ENCODE measurements at places on chromosomes 7 and 10.
A peak's percentile ranks its signal among the peaks of the same experiment; 100 is the strongest.

DNA sequence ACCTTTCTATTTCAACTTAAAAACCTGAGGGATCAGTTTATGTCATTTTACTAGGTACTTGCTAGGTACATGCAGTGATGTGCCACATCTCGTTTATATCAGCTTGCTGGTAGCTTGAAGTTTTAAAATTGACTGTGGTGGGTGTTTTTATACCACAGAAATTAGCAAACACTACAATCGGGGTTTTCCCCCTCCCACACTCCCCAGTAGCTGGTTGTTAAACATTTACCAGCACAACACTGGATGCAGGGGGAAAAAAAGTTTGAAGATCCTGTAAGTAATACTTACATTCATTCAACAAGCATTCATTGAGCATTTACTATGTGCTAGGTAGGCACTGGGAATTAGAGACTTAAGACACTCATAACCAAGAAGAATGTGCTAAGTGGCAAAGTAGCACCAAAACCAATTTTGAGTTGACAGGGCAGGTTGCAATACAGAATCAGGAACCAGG is 32.6 kb downstream of the USP6NL start:
- no peak for DNase-seq

DNA sequence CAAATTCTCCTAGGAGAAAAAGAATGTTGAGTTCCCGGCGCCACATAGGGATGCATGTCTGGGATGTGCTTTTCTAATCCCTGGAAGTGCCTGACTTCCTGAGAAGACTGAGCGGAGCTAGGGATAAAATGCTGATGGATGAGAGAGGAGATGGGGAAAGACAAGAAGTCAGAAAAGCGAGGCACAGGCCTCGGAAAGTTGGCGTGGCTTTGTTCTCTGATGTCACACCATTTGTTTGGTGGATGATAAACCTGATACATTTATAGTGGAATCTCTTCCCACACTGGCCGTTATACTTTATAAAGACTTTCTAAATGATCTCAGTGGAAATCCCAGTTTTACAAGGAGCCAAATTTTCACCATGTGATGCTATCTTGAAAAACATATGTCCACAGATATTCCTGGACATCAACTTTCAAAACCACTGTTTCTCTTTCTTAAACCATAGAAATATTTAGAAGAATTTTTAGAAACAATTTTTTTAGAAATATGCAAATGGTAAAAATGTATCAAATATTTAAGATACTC is 188.8 kb upstream of the SVIL start:
- DNase-seq: no peak

GRCh38 chr7:34973400-34973760 is 63.9 kb downstream of the DPY19L1 start:
- DNase-seq: no peak

- no peak for DNase-seq
Measured at GRCh38 chr10:9550810-9551209, 1466.9 kb upstream of the CELF2 start.

GRCh38 chr10:93150990-93151547 is 77.4 kb downstream of the CYP26A1 start:
- DNase-seq: no peak

GRCh38 chr7:143929224-143929920 is 5.7 kb upstream of the OR2F2 start:
- DNase-seq: no peak

DNA sequence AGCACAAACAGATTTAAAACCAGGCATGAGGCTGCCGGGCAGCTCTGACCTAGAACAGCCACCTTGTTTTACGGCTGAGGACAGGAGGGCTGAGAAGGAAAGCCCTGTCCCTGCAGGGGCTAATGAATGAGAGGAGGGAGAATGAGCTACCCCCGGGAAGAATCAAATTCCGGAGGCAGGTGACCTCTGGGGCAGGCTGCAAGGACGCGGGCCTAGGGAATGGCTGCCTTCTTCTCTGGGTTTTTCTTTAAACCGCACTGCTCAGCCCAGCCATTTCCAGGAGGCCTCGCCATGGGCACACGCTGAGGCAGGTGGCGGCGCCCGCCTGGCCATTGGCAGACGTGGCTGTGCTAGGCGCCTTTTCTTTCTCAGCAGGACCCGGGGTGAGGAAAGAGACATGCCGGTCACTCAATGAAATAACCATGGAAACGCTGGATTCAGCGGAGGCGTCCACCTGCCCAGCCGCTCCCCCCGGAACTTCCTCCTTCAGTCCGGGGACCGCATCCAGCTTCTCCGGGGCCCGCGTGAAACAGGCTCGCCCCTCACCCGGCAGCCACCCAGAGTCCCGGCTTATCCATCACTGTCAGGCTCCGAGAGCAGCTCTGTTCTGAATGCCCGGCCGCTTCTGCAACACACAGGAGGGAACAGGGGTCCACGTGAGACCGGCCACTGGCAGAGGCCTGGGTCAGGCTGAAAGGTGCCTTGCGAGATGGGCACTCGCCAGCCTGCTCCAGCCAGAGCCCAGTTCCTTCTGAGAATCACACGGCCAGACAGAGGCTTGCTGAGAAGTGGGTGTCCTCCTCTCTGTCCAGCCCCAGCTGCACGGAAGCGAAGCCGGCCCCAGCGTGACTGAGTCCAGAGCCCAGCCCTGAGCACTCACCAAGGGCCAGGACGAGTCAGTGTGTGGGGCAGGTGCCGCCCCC is 82.1 kb downstream of the PDGFA start:
- DNase-seq: no peak

- DNase-seq: peak; percentile 91
Measured at GRCh38 chr10:60414877-60415585, 25.4 kb upstream of the ANK3 start.

GRCh38 chr7:116500078-116500853 is 728 bp downstream of the CAV2 start:
- peak; percentile 49 for DNase-seq

- no peak for DNase-seq
Measured at GRCh38 chr10:99874341-99875085, 92.1 kb downstream of the ABCC2 start.

- peak; percentile 98 for DNase-seq
Measured at GRCh38 chr7:80781561-80781979, 137.3 kb downstream of the SEMA3C start.

DNA sequence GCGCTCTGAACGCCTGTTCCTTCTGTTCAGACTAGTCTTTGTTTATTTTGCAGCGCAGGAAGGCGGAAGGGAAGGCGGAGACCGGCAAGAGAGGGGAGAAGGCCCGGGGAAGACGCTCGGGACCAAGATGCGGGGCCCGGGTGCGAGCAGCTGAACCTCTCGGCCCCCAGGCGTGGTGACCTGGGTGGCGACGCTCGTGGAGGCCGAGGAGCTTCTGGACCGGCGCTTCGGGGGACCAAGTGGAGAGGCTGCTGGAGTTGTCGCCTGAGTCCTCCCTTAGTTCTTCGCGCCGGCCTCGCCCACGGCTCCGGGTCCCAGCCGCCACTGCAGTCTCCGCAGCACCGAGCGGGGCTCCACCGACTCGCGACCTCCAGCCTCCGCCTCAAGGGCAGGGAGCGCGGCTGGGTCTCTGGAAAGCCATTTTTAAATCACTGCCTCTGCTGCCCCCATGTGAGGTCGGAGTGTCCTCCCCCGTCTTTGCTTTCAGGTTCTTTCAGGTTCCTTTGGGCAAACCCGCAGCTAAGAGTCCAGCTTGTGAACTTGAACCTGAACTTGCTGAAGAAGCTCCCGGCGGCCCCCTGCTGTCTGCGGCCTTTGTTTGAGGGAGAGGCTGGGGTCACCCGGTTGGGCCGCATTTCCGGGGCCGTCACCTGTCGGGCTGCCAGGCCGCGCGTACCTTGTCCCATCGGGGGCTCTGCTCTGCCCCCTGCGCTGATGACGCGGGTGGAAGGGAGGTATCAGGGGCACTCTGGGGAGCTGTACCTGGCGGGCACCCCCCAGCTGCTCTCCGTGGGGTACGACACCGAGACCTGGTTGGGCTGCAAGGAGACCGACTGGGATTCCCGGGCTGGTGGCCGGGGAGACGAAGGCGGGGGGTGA is 136.0 kb downstream of the KIF20B start:
- peak; percentile 26 for DNase-seq

- no peak for DNase-seq
Measured at GRCh38 chr10:11113156-11113555, 95.5 kb downstream of the CELF2 start.

- DNase-seq: no peak
Measured at GRCh38 chr7:134651991-134652390, 5.3 kb downstream of the BPGM start.

DNA sequence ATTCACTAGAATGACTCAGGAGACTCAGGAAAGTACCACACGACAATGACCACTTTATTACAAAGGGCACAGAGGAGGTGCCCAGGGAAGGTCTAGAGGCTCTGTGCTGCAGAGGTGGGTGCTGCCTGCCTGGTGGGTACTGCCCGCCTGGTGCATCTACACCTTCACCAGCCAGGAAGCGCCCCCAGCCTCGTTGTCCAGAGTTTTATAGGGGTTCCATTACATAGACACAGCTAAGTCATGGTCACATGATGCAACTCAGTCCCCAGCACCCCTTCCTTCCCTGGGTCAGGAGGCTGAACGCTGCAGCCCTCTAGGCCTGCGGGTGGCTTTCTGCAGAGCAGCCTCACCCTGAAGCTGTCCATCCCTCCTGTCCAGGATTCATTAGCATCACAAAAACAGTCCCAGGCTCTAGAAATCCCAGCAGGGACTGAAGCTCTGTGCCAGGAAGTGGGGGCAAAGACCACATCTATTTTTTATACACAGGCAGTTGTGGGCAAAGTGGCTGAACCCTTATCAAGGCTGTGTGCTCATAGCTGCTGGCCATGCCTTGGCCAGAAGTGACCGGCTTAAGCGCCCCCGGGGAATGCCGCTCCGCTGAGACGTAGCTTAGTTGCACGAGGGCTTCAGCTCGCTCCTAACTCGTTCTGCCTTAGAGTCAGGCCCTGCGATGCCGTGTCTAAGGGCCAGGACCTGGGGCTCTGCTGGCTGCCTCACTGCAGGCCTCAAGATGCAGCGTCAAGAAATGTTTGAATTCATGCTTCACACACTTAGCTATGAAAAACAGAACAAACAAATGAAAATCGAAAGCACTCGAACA is 219.0 kb downstream of the GLRX3 start:
- DNase-seq: no peak

DNA sequence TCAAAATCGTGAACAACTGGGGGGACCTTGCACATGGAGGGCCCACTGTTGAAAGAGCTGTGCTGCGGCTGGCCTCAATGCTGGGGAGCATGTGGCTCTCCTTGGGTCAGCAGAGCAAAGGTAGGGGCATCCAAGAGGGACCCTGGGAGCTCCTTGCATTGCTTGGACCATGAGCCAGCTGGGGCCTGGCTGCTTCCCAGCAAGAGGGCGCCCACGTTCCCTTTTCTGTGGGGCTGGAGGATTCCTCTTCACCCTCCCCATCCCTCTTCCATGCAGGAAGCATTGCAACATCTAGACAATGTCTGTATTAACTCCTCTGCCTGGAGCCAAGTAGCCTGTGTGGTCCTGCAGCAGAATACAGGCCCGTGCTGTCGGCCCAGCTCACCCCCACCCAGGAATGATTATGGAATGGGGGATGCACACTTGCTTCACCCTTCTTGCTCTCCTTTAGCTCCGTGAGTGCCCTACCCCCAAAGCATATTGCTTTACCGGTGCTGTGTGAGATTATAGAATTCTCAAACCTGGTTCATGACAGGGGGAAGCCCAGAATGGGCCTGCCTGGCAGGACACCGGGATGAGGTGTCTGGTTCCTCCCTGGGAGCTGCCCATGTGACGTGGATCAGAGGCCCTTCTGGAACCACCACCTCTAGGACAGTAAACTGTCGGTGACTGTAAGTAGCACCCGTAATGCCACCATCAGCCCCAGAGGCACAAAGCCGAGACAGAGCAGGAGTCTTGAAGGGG is 61.9 kb downstream of the SYPL1 start:
- DNase-seq: peak; percentile 44

- no peak for DNase-seq
Measured at GRCh38 chr10:61812052-61812721, 89.3 kb upstream of the ARID5B start.

DNA sequence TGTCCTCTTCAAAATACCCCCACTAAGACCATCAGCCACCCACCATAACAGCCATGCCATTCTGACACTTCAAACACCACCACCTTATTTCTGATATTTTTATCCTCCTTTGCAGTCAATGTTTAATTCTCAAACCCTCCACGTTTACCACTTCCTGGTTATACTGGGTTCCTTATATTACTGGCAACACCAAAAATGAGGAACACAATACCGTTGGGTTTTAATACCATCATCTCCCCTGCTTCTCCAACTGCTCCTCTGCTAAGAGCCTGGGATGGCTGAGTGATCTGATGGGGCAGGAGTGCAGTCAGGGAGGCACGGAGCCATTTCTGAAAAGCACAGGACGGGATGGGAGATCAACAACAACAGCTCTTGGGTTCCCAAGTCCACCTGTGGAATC is 140.5 kb downstream of the CHCHD3 start:
- no peak for DNase-seq

- no peak for DNase-seq
Measured at GRCh38 chr7:52540041-52540440, 495.4 kb upstream of the POM121L12 start.

DNA sequence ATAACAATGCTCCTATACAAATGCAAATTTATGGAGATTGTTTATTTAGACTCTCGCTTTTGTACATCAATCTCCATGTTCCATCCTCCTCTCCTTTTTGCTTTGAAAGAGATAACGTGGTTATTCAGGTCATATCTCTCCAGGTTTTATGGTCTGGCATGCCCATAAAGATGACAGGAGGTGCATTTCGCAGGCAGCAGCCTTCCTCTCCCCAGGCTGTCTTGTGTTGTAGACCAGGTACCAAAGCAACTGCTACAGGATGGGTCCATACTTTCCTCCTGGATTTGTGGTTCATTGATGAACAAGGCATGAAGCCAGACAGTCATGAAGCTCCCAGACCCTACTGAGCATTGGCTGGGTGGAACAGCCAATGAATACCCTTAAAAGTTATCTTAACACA is 400.2 kb upstream of the NPVF start:
- DNase-seq: no peak

GRCh38 chr7:46759711-46760480 is 822.0 kb downstream of the TNS3 start:
- peak; percentile 97 for DNase-seq

DNA sequence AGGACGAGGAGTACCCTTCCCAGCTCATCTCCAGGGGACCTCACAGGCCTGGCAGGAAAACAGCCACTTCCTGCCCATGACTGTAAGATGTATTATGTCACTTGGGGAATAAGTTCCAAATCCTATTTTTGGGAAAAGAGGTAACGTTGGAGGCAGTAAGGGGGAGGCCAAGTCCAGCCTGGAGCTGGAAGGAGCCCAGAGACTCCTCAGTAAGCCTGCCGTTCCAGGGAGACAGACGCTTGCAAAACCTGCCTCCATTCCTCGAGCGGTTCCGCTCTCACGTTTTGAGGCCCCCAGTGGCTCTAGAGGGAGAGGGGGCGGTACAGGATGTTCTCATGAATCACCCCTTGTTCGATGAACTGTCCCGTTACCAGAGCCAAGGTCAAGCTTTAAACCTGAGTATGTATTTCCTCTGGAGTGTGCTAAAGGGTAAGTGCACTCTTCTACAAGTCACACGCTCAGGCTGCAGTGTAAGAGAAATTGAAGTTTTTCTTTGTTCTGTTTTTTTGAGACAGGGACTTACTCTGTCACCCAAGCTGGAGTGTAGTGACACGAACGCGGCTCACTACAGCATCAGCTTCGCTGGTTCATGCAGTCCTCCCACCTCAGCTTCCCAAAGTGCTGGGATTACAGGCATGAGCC is 45.5 kb upstream of the CYTH3 start:
- peak; percentile 81 for DNase-seq

Measured in RPMI7951 (cell line).